ENCODE measurements at places on chromosomes 6 and 20.

- no peak for DNase-seq
Observed at GRCh38 chr6:125200941-125201340, 47.4 kb downstream of the TPD52L1 start.

DNA sequence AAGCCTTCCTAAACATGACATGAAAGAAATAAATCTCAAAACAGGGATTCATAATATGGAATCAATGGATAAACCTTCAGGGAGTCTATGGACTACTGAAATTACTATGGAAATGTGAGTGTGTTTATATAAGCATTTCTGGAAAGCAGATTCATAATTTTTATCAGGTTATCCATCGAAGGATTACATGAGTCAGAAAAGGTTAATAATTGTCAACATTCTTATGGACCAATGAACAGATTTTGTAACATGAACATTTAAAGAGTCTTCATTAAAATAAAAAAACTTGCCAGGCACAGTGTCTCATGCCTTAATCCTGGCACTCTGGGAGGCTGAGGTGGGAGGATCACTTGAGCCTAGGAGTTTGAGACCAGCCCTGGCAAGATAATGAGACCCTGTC lies 84.8 kb downstream of the AHI1 start:
- DNase-seq: no peak

DNA sequence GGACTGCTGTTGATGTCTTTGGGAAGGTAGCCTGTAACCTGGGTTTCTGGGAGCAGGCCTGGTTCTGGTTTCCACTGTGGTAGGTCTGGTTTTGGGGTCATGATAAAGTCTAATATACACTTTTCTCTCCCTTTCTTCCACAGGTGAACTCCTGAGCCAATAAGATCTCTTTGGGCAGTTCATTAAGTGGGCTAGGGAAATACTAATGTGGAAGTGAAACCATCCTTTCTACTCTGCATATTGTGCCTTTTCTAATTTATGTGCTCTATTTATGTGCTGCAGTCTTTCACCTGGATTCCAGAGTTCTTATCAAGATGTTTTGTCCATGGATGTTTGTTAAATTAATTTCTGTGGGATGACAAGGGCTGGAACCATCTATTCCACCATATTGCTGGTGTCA lies 165.7 kb upstream of the PTPRK start:
- DNase-seq: no peak

GRCh38 chr6:47520282-47520681 lies 42.7 kb downstream of the CD2AP start:
- peak; percentile 6 for DNase-seq

DNA sequence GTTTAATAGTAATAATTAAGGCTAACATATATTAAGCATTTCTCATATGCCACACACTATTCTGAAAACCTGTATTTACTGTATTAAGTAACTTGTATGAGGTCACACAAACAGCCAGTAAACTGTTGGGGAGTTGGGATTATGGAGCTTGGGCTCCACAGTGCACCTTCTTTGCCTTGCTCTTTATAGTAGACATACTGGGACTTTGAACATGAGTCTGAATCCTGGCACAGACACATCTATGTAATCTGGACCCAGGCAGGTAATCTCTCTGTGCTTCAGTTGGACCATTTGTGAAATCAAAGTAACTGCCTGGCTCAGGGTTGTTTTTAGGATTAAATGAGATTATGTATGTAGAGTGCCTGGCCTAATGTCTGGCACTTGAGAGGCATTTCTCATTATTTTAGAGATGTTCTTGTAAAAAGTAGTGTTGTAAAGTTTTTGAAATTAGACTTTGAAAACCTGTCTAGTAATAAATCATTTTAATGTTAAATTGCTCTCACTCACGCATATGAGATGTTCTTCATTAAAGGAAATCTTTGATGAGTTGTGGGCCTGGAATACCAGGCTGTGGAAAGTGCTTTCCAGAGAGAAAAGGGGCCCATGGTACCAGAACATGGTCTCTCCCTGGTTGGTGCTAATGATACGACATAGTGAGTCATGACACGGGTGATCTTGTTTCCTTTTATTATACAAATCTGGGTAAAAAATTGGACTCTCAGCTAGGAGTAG lies 34.3 kb downstream of the LRRC1 start:
- no peak for DNase-seq

- no peak for DNase-seq
Observed at GRCh38 chr6:40509086-40509485, 78.1 kb downstream of the LRFN2 start.

GRCh38 chr20:2559279-2559626 lies 22.9 kb downstream of the TMC2 start:
- DNase-seq: no peak

- DNase-seq: no peak
Observed at GRCh38 chr6:127347178-127347577, 3.8 kb upstream of the ECHDC1 start.

DNA sequence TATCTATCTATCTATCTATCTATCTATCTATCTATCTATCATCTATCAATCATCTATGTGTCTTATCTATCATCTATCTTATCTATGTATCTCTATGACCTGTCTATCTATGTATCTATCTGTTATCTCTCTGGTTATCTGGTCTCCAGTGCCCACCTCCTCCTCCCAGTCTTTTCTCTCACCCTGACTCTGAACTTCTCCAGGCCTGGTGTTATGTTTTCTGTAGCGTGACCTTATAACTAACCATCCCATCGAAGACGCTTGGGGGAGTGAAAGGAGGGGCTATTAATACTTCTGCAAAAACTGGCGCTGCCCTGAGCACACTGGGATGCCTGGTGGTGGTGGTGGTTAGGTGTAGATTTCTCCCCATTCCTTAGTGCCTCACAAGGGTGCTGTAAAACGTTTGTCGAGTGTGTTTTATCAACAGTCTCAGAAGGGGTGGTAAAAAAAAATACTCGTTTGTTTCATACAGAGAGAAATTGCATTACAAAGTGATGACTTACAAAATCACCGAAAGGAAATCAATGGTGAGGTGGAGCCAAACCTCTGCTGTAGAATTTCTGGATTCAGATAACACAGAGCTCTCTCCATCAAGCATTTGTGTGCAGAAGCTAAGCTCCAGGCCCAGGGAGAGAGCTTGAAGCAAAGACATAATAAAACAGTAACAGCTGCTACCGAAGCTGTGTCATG lies 156.2 kb downstream of the BCAS1 start:
- DNase-seq: no peak

DNA sequence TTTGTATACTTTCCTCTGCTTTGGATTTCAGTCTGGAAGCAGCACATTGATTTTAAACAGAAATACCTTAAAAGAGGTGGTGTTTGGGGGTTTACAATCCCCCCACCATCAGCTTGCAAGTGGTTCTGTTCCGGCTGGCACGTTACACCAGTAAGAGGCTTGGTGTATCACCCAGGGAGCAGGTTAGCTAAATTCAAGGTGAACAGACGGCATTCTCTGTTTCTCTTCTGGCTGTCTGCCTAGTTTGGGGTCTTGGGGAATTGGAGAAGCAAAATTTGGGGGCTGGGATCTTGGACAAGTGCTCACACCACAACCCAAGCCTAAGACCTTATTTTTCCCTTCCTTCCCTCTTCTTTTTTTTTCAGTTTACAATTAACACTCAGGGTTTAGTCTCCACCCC lies 7.5 kb upstream of the APCDD1L start:
- no peak for DNase-seq

- DNase-seq: peak; percentile 66
Observed at GRCh38 chr6:91088515-91088914, 501.6 kb upstream of the MAP3K7 start.

DNA sequence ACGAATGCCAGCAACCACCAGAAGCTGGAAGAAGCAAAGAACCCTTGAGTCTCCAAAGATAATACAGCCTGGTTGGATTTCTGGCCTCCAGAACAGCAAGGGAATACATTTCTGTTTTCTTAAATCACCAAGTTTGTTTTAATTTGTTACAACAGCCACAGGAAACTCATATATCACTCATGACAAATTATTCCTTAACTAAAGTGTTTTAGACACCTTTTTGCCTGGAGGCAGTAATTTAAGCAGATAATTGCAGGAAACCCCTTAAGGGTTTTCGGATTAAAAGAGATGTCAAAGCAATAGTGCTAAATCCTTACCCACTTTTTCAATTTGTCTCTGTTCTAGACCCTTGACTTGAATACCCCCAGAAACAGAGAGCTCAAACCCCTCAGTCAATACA lies 1050.0 kb downstream of the EPHA7 start:
- DNase-seq: no peak

GRCh38 chr6:154604119-154604518 lies 93.6 kb upstream of the CNKSR3 start:
- DNase-seq: no peak

DNA sequence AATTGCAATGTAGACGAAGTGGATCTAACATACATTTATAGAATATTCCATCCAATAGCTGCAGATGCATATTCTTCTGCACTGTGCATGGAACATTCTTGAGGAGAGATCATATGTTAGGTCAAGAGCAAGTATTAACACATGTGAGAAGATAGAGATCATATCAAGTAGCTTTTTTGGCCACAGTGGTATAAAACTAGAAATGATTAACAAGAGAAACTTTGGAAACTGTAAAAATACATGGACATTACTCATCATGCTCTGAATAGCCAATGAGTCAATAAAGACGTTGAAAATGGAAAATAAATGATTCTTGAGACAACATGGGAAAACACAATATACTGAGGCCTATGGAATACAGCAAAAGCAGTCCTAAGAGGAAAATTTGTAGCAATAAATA lies 94.2 kb downstream of the STXBP5 start:
- DNase-seq: no peak

DNA sequence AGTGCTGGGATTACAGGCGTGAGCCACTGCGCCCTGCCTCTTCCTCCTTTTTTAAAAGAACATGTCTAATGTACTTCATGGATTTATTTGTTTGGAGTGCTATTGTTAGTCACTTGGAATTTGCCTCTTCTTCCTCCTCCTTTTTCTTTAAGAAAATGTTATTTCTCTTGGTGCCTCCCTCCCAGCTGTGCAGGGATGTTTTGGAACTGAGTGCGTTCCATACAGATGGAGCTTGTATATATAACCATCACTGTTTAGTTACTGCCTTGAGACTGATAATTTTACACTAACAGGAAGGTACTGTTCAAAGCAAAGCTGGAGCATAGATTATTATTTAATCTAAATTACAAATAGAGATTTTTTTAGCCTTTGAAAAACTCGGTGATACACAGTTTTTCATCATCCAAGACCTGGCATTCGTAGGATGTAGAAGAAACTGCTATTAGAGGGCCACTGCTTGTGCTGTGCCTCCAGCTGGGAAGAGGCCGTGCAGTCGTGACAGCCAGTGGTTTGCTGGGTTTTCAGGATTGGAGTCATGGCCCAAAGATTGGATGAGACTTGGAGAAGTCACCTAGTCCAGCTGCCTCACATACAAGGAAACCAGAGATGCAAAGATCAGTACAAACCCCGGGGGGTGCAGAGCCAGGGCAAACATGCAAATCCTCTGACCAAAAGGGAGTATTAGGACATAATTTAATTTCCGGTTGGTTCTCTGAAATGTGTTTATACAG lies 123.1 kb downstream of the PLEKHG1 start:
- DNase-seq: no peak

DNA sequence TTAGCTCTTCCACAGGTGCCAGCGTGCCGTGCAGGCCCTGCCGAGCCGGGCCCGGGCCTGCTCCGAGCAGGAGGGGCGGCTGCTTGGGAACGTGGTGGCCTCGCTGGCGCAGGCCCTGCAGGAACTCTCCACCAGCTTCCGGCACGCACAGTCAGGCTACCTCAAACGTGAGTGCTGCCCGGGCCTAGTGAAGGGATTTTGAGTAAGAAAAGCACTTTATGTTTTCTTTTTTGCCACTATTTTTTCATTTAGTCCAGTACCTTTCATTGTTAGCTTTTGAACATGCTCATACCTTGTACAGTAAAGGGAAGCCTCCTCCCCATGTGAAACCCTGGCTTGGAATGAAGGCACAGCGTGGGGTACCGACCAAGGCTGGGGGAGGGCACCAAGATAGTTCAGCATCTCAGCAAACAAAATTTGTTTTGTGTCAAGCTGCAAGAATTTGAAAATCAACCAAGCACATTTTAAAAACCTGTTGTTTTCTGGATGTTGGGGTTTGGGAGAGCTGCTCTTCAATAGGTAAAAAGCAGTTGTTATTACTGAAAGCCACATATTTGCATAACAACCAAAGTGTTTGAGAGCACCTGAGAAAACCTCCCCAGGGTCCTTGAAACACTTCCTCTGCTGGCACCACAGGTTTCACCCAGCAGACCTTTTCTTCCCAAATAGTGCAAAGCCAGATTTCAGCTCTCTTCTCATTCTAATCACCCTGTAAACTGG lies 18.4 kb downstream of the STX16 start:
- DNase-seq: no peak

GRCh38 chr6:163098827-163099479 lies 315.6 kb upstream of the QKI start:
- DNase-seq: no peak

DNA sequence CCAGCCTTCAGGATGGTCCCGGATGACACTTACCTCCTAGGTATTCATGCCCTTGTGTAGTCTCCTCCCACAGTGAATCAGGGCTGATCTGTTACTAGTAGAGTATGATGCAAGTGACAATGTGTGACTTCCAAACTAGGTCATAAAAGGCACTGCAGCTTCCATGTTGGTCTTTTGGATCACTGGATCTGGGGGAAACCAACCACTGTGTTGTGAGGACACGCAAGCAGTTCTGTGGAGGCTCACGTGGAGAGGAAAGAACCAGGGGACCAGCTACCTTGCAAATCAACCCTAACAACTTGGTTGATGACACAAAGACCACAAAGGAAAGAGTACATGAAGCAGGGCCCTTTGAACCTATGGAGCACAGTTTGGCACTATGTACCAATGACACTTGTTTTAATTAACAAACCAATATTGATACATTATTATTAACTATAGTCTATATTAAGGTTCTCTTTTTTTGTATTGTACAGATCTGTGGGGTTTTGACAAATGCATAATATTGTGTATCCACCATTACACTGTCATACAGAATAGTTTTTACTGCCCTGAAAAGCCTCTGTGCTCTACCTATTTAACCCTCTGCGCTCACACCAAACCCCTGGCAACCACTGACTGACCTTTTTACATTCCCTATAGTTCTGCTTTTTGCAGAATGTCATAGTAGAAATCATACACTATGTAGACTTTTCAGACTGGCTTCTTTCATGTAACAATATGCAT lies 16.3 kb upstream of the SDCBP2 start:
- DNase-seq: no peak

GRCh38 chr20:23624324-23624691 lies 13.4 kb downstream of the CST3 start:
- DNase-seq: no peak

DNA sequence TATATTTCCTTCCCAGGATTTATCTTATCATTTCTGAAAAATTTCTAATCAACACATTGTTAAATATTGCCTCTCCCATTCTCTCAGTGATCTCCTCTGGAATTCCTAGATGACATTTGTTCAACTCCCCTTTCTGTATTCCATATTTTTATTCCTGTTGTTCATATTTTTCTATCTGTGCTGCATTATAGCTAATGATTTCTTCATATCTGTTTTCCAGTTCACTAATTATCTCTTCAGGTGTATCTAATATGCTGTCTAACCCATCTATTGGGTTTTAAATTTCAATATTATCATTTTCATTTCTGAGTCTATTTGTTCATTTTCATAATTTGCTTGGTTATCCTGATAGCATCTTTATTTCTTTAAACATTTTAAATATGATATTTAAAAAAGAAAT lies 141.9 kb downstream of the GRM4 start:
- DNase-seq: no peak
